Memory B cell (primary cell): ENCODE measurements at places on chromosomes 5 and 9.

- H3K27me3 ChIP-seq = no peaks in the 10 kb centered on the region
- no peaks in the 10 kb centered on the region for H3K36me3 ChIP-seq
- H3K4me1 ChIP-seq = no peaks in the 10 kb centered on the region
- DNase-seq = no peak
- no peak overlapping the region for H3K4me3 ChIP-seq
These were observed 26.4 kb upstream of the ADAMTSL1 start for GRCh38 chr9:18447541-18447940.

GRCh38 chr5:135441350-135441831, 5.8 kb downstream of the DCANP1 start:
- peaks cover 18% of the 10 kb centered on the region for H3K27me3 ChIP-seq
- no peak overlapping the region for H3K27ac ChIP-seq
- no peaks in the 10 kb centered on the region for H3K36me3 ChIP-seq
- no peak overlapping the region for H3K4me3 ChIP-seq
- peaks cover 8% of the 10 kb centered on the region for H3K4me1 ChIP-seq

GRCh38 chr5:109455598-109456096, 45.9 kb upstream of the PJA2 start:
- peaks cover 3% of the 10 kb centered on the region for H3K4me1 ChIP-seq
- no peak overlapping the region for H3K4me3 ChIP-seq
- H3K36me3 ChIP-seq = no peaks in the 10 kb centered on the region

- H3K4me1 ChIP-seq = no peaks in the 10 kb centered on the region
- DNase-seq = no peak
- H3K36me3 ChIP-seq = no peaks in the 10 kb centered on the region
- no peak overlapping the region for H3K4me3 ChIP-seq
- H3K27ac ChIP-seq = no peak overlapping the region
These were observed 144.4 kb downstream of the SLC12A2 start for GRCh38 chr5:128228008-128228407.

DNA sequence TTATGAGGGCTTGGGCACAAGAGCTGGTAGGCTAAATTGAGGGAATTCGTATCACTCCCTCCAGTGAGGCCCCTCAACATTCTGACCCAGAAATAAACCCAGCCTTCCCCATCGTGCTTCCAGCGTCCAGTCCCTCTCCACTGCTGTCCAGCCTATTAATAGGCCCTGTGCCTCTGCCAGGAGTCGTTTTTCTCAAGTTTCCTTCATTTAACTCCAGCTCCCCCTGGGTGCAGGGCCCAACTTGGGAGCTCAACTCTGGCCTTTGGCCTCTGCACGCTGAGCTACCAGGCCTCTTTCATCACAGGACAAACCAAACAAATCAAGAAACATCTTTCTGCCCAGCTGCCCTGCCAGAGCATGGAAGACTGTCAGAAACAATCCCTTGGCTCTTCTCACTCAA, 10.0 kb downstream of the HBEGF start:
- H3K4me3 ChIP-seq = no peak overlapping the region
- H3K36me3 ChIP-seq = peaks cover 4% of the 10 kb centered on the region
- peaks cover 4% of the 10 kb centered on the region for H3K4me1 ChIP-seq
- DNase-seq = no peak
- no peak overlapping the region for H3K27ac ChIP-seq
- peaks cover 2% of the 10 kb centered on the region for H3K27me3 ChIP-seq

DNA sequence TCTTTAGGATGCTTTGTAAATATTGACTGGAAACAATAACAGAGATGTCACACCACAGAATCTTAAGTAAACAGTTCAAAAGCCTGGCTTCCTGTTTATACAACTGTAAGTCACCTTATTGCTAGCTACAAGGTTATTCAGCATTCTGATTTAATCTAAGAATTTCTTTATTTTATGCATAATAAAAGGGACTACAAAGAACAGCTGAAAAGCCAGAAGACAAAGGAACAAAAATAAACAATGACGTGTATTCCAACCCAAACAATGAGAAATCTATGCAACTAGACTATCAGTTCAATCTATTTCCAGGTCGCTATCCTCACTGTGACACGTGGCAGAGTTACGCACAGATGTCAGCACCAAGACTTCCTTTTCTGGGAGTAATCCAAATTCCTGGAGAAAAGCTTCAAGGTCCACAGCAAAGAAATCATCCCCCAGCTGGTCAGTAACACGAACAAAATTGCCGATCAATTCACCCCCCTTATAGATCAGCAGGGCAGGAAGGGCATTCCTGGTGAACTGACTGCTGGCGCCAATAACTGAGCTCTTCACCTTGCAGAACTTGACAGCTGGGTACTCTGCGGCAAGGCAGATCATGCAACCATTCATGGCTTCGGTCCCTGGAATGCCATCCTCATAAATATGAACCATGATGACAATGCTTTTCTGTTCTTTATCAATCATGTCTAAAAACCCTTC, 8.4 kb downstream of the PDCL start:
- peaks cover 13% of the 10 kb centered on the region for H3K4me1 ChIP-seq
- H3K36me3 ChIP-seq = peaks cover 14% of the 10 kb centered on the region
- no peak overlapping the region for H3K4me3 ChIP-seq
- DNase-seq = no peak
